ENCODE measurements at places on chromosomes 4 and X.

- no peak for DNase-seq
Observed at GRCh38 chr4:87141428-87141827, 79.0 kb downstream of the KLHL8 start.

- no peak for DNase-seq
Observed at GRCh38 chrX:153794897-153795816, 689 bp downstream of the SSR4 start.

DNA sequence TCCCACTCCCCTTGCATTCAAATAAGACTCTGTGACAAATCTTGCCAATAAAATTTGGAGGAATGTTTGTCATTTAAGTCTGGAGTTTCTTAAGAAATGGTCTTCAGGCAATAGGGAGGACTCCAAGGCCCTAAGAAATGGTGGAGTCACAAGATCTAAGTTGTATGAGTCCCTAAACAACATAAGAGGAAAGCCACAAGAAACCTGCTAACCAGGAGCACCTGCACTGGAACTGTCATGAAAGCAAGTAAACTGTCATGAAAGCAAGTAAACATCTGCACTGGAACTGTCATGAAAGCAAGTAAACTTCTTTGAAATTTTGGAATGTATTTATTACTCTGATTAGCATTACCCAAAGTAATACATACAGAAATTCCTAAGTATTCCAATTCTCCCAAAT, 3.5 kb downstream of the CNOT6L start:
- no peak for DNase-seq

GRCh38 chr4:189081826-189082225, 858.8 kb upstream of the FRG1 start:
- DNase-seq, result no peak

- no peak for DNase-seq
Observed at GRCh38 chr4:7717946-7718490, 221.6 kb downstream of the AFAP1 start.

DNA sequence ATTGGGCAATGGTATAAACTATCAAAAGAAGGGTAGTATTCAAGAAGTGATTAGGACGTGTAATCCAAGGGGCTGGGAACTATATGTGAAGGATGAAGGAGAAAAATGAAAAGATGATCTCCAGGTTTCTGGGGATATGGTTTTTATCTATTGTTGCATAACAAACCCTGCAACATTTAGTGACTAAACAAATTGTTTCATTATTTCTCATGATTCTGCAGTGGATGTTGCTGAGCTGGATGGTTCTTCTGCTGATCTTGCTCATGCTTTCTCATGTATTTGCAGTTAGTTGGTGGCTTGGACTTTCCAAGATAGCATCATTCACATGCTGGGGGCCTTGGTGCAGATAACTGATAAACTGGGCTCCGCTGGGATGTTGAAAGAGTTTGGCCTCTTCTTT, 29.1 kb downstream of the PHOX2B start:
- DNase-seq, result no peak

DNA sequence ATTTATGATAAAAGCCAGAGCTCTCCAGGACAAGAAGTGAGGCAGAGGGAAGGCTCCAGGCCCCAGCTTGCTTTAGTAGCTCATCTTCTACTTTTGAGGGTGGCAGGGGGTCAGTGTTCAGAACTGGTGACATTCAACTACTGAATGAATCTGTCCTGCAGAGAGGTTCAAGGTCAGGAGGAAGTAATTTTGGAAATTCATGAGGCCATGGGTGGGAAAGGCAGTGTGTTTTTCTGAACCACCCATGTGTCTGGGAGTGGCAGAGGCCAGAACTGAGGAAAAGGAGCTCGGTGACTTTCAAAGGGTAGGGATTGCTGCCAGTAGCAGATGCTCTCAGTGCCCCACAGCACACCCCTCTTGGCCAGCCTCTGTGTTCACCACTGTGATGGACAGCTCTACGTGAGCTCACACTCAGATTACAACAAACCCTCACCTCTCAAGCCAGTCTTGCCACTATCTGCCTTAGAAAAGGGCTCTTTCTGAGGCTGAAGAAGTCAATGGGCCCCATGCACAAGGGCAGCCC, 571.2 kb downstream of the RAB28 start:
- DNase-seq, result no peak

GRCh38 chr4:24794916-24795665, at the start of gene SOD3:
SOD3 (plus strand) TSS chr4:24795573; CDS start chr4:24799522, 3,949 bp downstream.
- peak; percentile 86 for DNase-seq

DNA sequence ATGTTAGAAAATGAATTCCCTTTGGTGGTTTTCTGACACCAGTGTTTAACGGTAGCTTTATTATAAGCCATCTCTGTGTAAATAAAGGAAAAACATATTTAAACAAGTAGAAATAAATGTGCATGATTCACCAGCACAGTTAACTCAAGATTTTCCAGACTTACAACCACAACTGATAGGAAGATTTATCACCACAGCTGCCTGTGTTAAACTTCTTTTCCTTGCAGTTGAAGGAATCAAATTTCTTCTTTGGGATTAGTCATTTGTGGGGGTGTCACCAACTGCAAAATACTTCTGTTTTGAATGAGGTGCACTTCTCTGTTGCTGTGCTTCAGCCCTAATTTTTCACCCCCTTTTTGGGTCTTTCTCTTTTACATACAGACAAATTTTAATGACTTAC, 128.1 kb upstream of the STK26 start:
- no peak for DNase-seq

DNA sequence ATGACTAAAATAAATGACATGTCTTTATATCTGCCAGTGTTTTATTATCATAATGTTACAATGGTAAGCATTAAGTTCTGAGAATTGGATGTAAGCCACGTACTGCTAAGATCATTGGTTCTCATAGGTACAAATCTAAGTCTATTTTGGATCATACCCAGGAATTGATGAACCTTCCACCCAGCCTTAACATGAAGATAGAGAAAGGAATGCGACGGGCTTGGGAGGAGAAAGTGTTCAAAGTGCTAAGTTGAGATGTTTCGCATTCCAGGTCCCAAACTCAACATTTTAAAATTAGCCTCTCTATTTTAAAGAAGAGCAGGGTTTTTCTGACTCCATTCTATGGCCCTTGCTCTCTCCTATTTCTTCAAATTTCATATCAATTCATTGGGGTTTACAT, 54.9 kb upstream of the FRAS1 start:
- no peak for DNase-seq
